ENCODE measurements at places on chromosomes 2 and 18.

GRCh38 chr2:241261628-241262027, 53.8 kb downstream of the HDLBP start:
- DNase-seq: no peak

DNA sequence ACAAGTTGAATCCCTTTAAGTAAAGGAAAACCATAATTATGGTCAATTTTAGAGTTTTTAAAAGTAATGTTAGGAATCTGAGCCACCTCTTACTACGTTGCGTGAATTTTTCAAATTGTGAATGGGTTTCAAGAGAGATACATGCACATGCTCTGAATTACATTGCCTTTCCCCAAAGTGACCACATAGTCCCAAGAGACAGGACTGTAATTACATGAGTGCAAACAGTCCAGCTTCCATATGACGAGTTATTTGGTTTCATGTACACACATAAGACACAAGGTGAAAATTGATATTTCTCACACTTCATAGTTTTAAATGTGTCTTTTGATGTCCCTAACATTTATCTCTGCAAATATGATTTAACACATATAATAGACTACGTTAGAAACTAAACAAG, 850.8 kb downstream of the LRP1B start:
- DNase-seq: no peak

DNA sequence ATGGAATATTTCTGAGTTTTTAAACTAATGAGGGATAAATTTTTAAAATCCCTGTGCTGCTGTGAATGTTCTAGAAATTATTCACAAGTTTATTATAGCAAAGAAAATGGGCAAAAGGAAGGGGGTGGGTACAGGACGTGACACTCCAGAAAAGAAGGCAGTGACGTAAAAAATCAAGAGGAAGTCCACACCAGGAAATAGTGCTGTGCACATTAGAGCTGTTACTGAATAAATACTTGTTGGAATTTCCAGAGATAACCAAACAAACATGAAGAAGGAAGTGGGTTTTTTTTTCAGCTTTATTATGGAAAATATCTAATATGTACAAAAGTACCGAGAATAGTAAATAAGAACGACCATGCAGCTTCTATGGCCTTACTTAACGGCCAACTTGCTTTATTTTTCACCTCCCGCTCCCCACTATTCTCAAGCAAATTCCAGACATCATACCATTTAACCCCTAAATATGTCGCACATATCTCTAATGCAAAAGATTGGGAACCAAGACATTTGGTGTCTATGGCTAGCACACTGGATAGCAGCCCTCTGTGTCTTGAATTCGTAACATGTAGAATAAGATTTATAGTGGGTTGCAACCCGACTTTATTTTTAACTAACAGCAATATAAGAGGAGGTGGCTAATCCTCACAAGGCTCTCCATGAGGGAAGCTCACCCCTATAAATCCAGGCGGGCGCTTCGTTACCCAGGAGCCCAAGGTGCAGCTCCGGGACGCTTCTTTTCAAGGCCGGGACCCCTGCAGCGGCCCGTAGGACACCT, 580 bp upstream of the NDUFV2 start:
- DNase-seq: peak; percentile 91

- DNase-seq: no peak
Observed at GRCh38 chr2:64568836-64569235, 44.7 kb downstream of the AFTPH start.

GRCh38 chr18:47777626-47778025, 152.8 kb downstream of the SMAD2 start:
- DNase-seq: no peak

GRCh38 chr2:165594231-165594934, 124.9 kb downstream of the CSRNP3 start:
- DNase-seq: no peak

DNA sequence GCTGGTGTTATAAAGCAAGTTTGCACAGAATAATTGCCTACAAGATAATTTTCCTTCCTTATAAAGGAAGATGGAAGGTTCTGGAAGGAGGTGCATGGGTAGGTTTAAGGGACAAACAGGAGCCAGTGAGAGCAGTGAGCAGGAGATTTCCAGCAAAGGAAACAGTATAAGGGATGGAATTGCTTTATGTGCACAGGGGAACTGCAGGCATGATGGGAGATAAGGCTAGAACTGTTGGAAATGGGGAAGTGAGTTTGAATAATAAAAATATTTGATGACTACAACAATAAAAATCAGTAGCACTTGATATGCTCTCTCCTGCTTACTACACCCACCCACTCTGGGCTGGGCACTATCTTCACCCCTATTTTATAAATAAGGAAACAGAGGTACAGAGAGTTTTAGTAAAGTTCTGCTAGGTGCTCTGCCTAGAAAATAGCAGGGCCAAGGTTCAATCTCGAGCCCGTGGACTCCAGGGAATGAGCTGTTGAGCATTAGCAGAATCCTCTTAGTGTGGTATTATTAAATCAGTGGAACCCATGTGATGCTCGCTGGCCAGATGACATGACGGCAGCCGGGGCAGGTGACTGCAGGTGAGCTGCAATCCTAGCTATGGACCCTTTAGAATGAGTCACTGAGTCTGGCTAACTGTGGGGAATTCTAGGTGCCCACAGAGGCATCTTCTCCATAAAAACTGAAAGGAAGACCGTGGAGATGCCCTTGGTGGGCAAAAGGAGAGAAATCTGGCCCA, 302.5 kb downstream of the PIEZO2 start:
- DNase-seq: no peak

DNA sequence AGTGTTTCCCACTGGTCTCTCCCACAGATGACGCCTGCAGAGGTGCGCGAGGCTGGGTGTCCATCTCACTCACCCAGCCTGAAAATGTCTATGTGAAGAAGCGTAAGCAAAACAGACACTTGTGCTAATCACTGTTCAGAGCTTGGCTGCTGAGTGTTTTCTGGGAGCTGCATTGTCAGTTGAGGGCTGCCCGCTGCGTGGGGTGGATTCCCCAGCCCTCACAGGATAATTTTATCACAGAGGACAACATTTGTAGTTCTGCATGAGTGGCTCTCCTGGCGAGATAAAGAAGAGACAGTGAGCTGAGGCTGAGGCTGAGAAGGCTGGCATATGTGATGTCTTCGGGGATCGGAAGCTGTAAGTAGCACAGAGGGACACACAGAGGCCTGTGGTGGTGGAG, 16.2 kb upstream of the CAPN13 start:
- no peak for DNase-seq

DNA sequence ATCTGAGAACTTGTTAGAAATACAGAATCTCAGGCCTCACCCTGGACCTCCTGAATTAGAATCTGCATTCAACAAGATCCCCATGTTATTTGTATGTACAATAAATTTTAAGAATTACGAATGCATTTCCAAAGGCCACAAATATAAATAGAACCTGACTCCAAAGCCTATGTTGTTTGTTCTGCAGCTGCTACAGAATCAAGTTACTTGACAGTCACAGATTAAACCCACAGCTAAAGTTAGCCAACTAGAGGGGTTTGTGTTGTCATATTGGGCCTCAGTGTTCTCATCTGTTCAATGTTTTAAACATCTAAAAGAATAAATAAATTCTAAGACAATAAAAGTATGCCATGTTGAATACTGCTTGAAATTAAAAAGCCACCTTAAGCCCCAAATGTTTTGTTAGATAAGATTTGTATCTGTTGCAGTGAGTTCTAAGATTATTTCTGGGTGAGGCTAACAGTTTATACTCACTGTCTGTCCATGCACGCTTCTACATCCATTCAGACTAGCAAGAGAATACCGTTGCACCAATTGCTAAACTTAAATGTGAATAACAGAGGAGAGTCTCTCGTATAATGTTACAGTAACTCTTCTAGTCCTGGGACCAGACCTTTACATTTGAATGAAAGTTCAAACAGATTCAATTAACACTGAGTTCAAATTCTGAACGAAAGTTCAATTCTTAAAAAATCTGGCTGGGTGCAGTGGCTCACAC, 200.4 kb downstream of the MEMO1 start:
- no peak for DNase-seq

DNA sequence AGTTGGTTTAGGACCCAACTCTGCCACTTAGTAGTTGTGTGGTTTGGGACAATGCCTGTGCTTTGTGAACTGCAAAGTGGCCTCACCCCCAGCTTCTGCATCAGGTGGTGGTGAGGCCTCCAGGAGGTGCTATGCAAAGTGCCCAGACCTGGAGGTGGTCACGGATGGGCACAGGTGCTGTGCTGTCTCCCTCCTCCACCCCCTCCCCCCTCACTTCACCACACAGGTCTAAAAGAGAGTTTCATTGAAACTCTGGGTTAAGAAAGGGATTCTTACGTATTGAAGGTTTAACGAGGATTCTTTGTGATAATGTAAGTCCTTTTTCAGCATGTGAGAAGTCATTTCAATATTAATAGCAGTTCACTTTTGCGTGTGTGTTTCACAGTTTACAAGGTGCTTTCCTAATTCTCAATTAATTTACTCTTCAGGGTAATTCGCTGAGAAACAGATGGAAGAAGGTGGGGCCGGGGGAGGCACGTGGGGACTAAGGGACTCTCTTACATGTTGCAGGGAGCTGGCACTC, 369.9 kb downstream of the LPIN1 start:
- DNase-seq: no peak

DNA sequence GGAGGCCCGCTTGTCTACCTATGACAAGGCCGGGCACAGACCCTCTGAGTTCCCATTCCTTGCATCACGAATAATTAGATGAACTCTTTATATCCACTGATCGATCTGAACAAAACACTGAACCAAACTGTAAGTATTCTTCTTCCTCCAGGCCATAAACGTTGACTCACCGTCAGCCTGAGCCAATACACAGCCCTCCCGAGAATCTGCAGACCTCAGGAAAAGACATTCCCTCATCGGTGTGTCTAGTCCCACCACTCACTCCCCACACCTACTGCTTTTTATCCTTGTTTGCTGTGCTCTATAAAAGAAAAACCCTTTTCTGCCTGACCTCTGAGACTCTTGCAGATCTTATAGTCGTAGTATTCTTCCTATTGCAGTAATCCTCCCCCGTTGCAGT, 41.0 kb downstream of the TMEM87B start:
- no peak for DNase-seq

DNA sequence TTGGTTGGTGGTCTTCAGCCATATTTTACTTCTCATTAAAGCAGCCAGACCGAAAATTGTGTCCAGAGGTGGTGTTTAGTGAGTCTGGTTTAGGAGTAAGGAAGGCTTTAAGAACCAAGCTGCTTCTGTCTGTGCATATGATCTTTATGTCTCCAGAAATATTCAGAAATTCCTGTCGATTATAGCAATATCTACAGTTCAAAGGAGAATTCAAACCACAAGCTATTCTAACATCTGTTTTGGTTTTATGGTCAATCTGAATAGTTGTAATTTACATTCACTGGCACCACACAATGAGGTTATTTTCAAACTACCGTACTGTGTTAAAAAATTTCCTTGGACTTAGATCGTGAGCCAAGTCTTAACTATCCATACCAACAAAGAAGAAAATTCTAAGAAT, 11.3 kb downstream of the UPP2 start:
- no peak for DNase-seq

DNA sequence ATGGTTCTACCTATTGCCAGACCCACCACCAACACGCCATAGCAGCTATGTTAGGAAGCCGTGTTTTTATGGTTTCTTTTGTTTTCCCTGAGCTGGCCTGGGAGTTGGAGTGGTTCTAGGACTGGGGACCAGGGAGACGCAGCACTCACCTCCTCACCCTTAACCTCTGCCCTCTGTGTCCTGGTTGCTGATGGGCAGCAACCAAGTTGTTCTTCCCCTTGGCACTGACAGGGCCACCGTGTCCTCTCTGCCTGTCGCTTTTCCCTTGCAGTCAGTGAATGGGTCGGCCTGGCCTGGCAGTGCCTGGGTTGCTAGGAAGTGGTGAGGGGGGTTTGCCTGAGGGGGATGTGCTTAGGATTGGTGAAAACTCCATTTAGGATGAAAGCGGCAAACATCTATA, 197.1 kb upstream of the GATA6 start:
- DNase-seq: no peak

DNA sequence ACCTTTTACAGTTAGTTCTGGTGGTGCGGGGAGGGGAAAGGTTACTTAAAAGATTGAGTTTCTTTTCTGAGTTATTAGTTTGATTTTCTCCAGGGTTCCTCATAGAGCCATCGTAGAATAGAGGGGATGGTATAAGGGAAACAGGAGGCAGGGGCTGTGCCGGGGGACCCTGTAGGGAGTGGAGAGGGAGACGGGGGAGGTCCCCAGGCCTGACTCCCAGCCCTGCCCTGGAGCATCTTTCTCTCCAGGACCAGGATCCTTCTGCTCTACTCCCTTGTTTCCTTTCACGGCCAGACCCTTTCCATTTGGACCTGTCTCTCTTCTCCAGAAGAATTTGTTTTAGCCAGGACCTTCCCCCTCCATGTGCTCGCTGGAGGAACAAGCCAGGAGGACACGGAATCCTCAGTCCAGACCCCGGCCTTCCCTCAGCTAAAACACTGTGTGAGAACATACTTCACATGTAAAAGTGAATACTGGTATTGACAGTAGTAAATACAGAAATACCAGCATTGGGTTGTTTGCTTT, 35.4 kb downstream of the DGKD start:
- no peak for DNase-seq

DNA sequence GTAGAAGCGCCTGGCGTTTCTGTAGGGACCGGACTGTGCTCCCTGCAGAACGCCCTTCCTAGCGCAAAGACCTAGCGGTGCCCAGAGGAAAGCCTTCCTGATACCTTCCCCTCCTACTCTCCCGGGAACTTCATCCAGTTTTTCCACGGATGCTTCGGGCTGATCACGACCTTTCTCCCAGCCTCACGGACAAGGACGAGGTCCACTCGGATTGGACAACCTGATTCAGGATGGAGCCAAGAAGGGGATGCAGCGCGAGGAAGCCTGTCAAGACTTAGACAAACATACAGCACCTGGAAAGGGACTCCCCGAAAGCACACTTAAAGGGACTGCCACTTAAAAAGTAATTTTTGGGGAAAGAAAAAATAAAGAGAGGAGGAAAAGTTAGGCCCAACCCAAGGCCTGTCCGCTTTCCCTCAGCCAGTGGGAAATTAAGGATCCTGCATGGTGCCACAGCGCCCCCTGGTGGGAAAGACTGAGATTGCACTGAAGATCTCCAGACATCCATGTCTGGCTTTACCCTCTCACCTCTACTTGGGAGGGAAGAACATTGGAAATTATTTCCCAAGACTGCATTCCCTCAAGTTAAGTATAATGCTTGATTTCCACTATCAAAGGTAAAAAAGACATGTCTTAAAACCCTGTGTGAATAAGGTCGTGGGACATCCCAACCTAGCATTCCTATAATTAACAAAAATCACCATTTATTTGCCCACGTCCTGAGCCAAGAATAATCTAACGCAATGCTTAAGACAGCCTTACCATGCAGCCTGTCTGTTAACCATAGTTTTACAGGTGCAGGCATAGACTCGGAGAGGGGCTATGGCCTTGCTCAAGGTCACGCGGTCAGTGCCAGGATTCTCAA, 13.4 kb upstream of the COPS8 start:
- DNase-seq: peak; percentile 69
